ENCODE measurements at places on chromosomes 5 and 9.

GRCh38 chr9:136046554-136046920 lies 48.6 kb downstream of the NACC2 start:
- no peak for DNase-seq

DNA sequence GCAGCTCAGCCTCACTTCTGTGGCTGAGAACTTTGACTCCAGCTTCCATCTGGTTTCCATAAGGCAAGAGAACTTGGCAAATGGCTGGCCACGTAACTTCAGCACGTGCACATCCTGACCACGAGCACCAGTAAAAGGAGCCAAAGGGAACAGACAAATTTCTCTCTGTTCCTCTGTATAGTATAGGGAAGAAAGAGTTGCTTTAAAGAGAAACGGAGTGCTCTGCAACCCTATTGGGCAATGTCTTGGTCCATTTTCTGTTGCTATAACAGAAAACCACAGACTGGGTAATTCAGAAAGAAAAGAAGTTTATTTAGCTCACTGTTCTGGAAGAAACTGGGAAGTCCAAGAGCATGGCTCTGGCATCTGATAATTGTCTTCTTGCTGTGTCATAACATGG lies 558.7 kb downstream of the ACTL7B start:
- no peak for DNase-seq

DNA sequence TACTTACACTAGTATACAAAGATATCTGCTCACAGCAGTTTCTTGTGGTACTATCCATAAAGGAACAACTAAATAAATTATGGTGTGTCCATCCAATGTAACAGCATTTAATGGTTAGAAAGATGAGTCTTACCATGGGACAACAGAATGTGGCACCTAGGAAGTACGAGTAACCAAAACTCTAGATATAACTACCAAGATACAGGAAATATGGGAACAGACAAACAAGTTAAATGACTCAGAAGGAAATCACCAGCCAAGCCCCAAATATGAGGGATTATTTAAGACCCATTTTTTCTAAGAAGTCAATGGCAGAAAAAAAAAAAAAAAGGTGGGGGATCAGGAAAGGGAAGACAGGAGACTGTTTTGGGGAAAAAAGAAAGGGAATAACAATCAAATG lies 294.8 kb downstream of the PRELID2 start:
- DNase-seq: no peak

DNA sequence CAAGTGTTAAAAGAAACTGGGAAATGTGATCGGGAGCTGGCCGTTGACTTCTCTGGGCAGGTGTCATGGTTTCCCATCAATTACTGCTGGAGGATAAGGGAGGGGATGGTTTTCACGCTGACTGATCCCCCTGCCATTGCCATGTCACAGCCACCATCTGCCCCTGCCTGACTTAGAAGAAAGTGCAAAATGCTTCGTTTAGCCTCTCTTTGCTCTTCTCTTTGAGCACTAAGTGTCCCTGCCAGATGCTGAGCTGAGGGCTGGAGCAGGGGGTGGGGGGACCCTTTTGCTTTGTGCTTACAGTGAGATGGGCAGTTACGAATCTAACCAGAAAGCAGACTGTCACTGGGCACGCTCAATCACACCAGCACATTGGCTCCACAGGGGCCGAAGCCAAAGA lies 138.4 kb upstream of the ALDH1B1 start:
- DNase-seq: no peak

DNA sequence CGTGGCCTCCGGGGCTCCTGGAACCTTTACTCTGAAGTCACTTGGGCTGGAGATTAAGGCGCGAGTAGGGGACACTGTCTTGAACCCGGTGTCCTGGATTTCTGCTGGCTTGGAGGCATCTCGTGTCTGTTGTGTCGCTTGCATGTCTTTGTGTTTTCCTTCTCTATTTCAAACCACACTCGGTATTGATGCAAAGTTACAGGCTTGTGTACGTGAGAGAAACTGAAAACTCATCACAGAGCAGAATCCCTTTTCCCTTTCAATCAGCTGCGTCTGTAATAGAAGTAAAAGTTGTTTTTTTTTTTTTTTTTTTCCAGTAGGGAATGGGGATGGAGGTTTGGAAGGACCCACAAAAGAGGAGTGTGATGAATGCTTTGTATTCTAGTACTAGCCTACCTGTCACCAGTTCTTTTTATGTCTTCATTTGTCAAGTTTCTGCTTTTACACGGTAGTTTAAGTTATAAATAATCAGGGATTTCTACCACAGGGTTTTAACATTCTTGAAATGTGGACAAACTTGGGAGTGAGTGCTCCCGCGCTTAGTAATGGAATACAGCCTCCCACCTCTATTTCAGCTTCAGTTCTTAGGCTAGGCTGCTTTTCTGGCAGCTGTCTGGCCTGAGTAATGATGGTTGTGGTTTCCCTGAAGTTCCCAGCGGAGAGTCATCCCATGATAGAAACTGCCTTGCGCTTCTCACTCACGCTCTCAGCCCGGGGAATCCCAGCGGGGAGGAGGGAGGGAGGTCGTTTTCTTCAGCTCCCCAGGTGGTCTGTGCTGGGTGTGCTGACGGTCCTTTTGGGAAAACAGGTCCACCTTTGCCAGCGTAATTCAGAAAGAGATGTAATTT lies 763 bp downstream of the TJP2 start:
- DNase-seq: peak; percentile 26

DNA sequence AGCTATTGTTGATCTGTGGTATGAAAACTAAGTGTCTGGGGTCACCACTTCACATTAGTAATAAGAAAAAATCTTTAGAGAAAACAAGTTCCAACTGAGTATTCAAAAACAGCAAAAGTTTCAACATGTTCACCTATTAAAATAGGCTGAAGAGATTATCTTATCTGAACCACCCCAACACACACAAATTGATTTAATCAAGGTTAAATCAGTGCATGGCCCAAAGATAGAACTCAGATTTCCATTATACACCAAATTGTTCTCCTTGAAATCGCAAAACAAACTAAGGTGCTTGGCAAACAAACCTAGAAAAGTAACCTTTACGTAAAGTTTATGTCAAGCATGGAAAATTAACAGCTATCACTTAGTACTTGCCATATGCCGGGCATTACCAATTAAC lies 61.1 kb downstream of the TMEM161B start:
- DNase-seq: no peak

DNA sequence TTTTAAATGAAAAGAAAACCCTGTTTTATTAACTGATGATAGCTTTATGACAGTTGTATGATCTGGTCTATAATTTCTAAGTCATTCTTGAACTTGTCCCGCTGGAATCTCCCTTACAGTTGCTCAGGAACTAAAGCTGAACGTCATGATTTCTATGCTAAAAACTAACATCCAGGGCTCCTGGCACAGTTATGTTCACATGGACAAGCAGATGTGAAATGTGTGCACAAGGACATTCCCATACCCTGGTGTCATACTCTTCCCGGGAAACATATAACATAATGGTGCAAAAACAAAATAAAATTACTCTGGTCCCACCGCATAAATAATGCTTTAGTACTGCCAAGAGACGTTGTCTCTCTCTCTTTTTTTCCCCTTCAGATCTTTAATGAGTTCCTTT lies 134.9 kb downstream of the PRDM6 start:
- DNase-seq: no peak

Data from activated naive CD4-positive, alpha-beta T cell treated with anti-CD3 and anti-CD28 coated beads, Interleukin-2, amount 10 ng/mL, durations not matched to agents 7 days and 5 days (primary cell).